ENCODE measurements at places on chromosomes 12 and 14.

DNA sequence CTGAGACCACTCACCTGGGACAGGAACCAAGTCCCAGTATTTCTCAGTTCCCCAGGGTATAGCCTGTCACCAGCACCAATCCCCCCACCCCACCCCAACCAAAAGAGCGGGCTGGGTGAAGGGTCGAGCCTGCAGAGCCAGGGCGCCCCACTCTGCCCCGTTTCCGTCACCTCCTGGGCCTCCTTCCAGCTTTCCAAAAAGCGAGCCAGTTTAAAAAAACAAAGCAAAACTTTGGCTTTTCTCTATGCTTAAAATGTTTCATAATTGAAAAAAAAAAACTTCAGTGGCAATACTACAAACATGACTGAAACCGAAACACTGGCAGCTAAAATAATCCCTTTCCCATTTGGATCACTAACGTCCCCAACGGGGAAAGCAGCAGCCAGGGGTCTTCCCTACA lies 7.5 kb downstream of the CAMKK2 start:
- no peak for DNase-seq

GRCh38 chr12:93616584-93617101 lies 44.2 kb downstream of the SOCS2 start:
- no peak for DNase-seq

DNA sequence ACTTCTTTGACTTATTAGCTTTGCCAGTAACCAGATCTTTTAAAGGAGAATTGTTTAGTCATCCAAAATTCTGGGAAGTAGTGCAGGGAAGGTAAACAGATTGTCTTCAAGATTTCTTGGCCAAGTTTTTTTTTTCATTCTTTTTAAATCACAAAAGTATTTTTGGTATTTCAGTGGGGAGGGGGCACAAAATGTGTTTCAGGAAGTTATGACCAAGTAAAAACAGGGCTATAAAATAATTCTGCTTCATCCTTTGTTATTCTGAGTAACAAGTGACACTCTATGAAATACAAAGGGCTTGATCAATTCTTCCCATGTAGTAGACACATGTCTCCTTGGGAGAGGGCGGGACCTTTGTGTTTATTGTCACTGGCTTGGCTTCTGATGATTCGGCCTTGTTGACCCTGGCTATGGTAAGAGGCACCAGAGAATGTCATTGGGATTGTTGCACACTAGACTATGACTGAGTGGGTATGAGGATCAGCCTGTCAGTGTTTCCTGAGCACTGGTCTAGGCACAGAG lies 55.4 kb downstream of the SUSD6 start:
- DNase-seq: peak; percentile 58

DNA sequence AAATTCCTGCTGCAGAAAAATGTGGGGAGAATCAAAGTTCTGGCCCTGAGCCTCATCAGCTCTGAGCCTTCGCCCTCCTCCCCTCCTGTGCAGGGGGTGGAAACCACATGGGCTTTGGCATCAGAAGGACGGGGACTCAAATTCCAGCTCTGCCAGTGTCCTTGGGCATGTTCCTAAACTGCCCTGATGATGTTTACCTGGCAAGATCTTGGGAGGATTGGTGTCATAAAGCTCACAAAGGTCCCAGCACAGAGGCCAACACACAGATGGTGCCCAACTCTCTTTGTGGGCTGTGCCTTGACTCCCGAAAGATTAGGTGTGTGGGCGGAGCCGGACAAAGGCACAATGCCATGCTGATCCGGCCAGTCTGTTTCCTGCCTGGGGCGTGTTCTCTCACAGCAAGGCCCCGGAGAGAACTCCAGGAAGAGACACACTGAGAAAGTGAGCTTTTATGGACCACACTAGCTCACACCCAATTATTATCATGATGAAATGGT lies 20.5 kb upstream of the CLMN start:
- no peak for DNase-seq

DNA sequence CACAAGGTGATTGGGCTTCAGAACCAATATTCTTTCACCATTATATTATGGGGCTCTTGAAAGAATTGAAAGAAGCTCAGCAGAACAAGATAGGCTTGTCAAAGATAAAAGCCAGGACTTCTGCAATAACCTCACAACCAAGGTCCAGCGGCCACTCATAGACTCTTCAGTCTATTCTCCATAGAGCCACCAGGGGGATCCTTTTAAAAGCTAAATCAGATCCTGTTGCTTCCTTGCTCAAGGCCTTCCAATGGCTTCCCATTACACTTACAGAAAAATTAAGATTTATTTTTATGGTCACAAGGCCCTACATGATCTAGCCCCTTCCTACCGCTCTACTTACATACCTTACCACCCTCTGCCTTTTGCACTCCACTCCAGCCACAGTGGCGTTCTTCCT lies 169.6 kb downstream of the C12orf42 start:
- no peak for DNase-seq

DNA sequence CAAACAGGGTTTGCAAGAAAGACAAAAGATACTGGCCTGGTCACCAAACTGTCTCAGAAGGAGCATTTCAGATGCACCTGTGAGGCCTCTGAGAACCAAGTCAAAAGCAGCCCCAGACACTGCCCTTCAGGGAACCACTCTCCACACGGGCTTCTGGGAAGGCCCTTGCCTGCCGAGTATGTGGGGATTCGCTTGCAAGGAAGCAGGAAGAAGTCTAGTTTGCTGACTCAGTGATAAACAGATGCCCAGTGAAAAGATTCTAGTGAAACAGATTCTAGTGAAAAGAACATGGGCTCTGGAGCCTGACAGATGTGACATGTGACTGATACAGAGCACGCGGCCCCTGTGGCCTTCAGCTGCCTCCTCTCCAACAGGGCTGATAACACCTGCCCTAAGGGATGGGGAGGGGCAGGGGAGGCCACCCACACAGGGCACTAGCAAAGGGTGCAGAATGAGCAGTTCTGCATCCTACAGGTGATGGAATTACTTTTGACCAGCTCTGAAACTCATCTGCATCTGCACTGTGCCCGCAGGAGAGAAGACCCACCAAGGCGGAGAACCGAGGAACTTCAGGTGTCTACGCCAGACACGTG lies 19.1 kb downstream of the AMN start:
- DNase-seq: no peak

- no peak for DNase-seq
Observed at GRCh38 chr12:101838628-101839323, 8.0 kb upstream of the GNPTAB start.

GRCh38 chr12:91685917-91686316 lies 459.7 kb downstream of the BTG1 start:
- DNase-seq: no peak

GRCh38 chr12:128137140-128137539 lies 129.8 kb upstream of the TMEM132C start:
- DNase-seq: no peak

GRCh38 chr12:93737457-93738198 lies 60.5 kb downstream of the CRADD start:
- DNase-seq: no peak

DNA sequence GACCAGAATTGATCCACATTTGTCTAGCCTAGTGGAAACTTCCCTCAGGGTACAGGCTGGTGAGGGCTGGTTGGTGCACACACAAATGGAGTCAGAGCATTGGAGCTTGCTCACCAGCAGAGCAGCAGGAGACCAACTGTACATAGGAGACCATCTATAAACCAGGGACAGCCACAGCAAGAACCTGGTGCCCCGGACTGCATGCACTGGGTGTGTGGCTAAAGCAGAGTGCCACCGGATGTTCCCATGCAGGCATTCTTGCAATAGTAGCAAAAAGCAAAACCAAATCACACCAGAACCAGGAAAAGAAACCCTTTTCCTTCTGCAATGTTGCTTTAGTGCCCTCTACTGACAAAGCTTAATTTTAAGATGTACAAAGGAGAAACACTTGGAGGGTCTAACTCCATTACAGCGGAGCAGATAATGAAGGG lies 136.4 kb downstream of the MDGA2 start:
- no peak for DNase-seq

DNA sequence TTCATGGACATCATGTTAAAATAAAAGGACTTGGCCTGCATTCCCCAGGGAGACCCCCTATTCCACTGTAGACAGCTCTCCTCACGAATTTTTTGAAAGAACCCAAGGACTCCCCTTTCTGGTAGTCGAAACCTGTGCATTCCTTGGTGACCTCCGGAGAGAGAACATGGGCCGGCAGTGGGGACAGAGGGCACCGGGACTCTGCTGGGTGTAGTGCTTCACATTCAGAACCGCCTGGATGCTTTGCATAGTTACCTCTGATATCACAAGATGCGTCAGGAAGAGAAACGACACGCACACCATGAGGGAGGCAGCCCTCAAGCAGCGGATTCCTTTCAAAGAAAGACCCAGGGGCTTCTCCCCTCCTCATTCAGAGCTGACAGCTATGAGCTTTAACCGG lies 9.7 kb downstream of the CKAP4 start:
- no peak for DNase-seq

DNA sequence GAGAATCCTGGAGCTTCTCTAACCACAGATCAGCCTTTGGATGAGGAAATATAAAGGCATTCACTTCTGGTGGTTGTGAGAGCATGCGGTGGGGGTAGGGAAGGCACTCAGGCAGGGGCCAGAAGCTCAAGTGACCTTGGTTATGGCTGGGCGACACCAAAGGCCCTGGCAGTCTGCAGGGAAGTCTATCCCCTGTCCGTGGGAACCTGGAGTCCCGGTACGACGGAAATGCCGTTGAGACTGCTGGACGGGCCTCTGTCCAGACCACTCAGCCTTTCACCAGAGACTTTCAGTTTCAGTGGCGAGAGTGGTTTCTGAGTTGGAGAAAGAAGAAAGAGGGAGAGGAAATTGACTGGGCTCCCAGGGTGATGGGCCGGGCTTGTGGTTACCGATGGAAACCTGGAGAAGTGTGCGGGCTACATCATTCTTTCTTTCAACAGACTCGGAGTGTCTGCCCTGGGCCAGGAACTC lies 20.9 kb downstream of the ISCA2 start:
- DNase-seq: peak; percentile 81

DNA sequence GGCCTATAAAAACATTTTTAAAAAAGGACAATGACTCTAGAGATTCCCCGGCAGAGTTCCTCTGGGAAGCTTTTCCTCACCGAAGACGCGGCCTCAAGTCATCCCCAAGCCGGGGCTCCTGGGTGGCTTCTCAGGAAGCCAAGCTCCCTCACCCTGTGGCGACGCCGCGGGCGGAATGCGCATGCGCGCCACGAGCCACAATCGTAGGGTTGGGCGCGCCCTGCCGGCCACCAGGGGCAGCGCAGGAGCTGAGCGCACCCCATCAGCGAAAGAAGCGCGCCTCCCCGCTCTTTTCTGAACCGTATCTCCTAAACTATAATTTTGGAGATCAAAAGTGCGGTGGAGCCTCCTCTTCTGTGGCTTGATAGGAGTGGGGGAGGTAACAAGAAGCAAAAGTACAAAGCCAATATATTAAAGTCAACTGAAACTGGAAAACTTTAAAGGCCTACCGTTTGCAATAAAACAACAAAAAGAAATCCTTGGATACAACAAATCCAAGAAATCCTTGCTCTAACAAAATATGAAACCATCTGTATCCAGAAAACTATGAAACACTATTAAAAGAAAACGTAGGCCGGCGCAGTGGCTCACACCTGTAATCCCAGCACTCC lies 17.4 kb upstream of the CHFR start:
- DNase-seq: peak; percentile 68

DNA sequence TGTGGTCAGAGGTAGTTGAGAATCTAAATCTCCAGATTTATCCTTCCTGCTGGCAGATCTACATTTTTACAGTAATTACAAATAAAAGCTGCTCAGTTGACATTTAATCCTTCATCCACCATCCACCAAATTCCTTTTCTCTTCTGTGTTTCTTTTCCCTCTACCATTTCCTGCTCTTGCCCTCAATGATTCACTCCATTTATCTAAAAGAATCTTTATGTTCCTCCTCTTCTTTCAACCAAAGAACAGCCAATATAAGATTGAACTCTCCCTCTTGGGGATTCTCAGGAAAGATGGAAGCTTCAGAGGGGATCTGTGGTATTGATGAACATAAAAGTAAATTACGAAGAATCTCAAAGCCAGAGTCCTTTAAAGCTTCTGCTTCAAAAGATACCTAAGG lies 4.4 kb downstream of the MAP4K5 start:
- DNase-seq: peak; percentile 8

- DNase-seq: no peak
Observed at GRCh38 chr12:92859650-92860386, 69.3 kb downstream of the EEA1 start.

DNA sequence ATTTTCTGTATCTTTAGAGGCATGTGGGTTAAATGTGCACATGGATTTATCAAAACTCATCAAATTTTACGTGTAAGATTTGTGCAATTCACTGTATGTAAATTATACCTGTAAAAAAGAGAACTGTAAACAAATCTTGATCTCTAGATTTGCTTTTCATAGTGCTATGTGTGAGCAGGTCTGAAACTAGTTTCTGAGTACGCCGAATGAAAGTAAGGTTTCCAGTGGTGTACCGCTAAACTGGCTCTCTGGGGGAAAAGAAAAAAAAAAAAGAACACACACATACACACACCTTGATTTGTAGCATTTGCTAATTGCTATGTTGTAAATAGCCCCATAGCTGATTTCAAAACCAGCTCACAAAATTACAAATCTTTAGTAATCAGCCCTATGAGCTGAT lies 8.6 kb upstream of the SLC41A2 start:
- no peak for DNase-seq

GRCh38 chr12:66739940-66740651 lies 61.2 kb upstream of the GRIP1 start:
- DNase-seq: no peak

DNA sequence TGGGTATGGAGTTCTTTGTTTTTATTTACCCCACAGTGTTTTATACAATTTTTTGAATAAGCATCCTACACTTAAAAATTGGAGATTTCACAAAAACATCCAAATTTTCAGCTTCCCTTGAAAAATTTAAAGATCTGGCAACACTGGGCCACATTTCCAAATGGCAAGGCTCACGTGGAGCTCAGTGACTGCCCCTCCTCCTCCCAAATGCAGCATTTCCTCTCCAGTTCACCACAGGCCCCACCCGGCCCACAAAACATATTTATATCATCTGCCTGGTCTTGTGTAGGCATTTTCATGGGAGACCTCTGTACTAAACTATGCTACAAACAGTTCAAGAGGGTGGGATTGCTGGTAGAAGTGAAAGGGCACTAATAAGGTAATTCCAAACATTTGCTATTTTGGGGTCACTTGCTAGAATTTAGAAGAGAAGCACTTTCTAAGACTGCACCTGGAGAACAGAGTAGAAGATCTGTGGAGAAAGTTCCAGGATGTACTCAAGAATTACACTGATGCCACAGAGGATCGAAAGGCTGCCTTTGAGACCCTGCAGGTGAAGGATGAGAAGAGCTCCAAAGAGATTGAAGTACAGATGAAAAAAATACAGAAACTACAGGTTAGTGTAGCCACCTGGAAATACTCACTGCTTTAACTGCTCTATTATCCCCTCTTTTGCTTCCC lies 7.3 kb downstream of the FKBP11 start:
- DNase-seq: no peak

- DNase-seq: no peak
Observed at GRCh38 chr14:67852926-67853604, 33.5 kb downstream of the RAD51B start.

DNA sequence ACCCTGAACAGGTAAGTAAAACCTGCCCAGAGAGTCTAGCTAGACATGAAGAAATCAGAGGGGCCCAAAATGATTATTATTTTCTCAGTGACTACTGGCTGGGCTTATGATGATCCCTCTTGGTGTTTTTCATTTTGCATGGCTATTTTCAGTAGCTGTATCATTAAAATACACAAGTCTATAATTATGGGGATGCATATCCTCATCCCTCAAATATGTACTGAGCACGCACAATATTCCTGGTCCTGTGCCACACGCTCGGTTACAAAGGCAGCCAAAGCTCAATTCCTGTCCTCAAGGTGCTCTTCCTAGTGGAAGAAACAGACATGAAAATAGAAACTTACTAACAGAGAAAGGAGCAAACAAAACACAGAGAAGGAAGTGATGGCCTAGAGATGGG lies 180.0 kb downstream of the DAD1 start:
- no peak for DNase-seq

All from AG08395 (cell line).